Left ventricle myocardium inferior (tissue), 1 donor: ENCODE measurements at places on chromosomes 1 and 21. TPM values are rescaled to one million over a fixed set of nuclear protein-coding genes. Genes with fewer than 3 reads are reported as not detected.

DNA sequence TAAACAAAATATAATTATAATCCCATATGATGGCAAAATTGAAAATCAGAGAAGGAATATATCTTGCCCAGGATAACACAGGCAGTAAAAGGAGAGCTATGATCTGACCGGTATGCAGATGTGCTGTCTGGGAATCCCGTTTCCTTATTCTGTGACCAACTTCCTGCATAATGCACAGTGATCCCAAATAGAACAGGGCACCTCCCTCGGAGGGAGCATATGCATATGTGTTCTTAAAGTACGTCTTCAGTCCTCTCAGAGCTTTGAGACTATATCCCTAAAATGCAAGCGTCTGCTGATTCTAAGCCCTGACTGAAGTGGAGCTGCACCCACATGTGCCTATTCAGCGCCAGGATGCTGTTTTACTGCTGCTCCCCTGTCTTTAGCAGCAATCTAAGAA, 366.1 kb upstream of the PTBP2 start:
- H3K36me3 ChIP-seq: no peaks in the 10 kb centered on the region
- no peaks in the 10 kb centered on the region for H3K27me3 ChIP-seq
- no peak for DNase-seq
- no peak overlapping the region for H3K27ac ChIP-seq
- no peaks in the 10 kb centered on the region for H3K4me1 ChIP-seq

GRCh38 chr21:17988102-17988437, 168.9 kb upstream of the C21orf91 start:
- H3K27me3 ChIP-seq: no peaks in the 10 kb centered on the region
- no peak overlapping the region for H3K27ac ChIP-seq
- no peaks in the 10 kb centered on the region for H3K4me1 ChIP-seq

DNA sequence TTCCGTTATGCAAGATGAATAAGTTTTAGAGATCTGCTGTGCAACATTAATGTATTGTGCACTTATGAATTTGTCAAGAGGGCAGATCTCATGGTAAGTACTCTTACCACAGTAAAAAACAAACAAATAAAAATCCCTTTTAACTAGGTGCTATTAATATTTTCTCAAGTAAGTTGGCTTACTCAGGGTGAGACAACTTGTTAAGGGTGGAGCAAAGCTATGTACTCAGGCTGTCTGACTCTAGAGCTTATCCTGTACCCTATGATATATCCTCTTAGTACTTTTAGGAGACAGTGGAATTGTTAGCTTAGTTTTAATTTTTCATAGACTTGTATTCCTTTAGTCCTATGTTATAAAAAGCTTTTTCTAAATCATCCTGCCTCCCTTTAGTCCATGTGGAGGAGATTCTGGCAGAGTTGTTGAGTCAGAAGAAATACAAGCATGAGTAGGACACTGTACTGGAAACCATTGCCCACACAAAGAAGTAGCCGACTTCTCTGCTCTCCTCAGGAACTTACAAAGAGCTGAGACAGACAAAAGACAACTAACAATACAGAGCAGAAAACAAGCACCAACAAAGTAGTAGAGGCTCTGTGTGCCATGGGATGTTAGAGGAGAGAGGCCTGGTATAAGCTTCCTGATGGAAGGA, 49.2 kb downstream of the S1PR1 start:
- H3K27me3 ChIP-seq: no peaks in the 10 kb centered on the region
- no peak for DNase-seq
- H3K4me3 ChIP-seq: no peak overlapping the region
- no peaks in the 10 kb centered on the region for H3K36me3 ChIP-seq
- H3K4me1 ChIP-seq: peaks cover 11% of the 10 kb centered on the region
- no peak overlapping the region for H3K27ac ChIP-seq

- H3K4me1 ChIP-seq: peaks cover 34% of the 10 kb centered on the region
- no peak for DNase-seq
- H3K4me3 ChIP-seq: no peak overlapping the region
- no peak overlapping the region for H3K27ac ChIP-seq
- H3K36me3 ChIP-seq: no peaks in the 10 kb centered on the region
- no peaks in the 10 kb centered on the region for H3K27me3 ChIP-seq
These were observed 65.8 kb upstream of the BCL10 start for GRCh38 chr1:85342207-85342606.

Gene PLEKHN1
- not detected for total RNA-seq

Gene NCMAP
- 0.11 TPM for total RNA-seq

Gene FCAMR
- not detected for total RNA-seq
